ENCODE measurements at places on chromosomes 12 and 14.

DNA sequence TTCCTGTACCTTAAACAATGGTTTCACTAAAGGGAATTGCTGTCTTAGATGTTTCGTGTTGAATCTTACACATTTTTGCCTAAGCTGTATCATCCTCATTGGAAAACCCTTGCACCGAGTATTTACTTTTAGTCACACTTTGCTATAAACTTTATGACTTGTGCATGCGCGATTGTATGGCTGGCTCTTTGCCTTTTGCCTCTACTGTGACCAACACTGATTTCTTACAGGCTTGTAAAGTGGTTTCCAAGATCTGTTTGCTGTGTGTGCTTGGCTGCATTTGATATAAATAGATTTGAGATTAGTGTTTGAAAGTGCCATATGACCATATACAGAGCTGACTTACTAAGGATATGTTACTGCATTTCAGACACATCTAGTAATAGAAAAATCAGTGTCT lies 40.5 kb downstream of the RASSF3 start:
- no peak for DNase-seq

GRCh38 chr14:88937706-88938105 lies 113.3 kb downstream of the TTC8 start:
- DNase-seq = no peak

- no peak for DNase-seq
These were observed 32.2 kb upstream of the NOS1 start for GRCh38 chr12:117393656-117394055.

GRCh38 chr12:24754690-24755638 lies 193.9 kb downstream of the BCAT1 start:
- DNase-seq = no peak

DNA sequence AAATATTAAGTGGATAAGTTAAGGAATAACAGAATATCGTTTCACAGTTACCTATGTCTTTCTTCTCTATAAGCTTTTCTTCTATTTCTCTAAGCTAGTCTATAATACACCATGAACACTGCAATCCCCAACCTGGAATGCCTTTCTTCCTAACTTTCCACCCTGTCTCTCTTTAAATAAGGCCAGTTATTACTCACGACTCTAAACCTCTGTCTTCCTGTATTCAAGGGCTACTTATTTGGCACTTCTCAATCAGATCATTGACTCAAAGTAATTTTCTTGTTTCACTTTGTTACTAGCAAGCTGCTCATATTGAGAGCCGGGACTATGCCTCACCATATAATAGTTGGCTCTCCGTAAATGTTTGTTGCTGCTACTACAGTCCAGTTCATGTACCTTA lies 13.5 kb downstream of the FERMT2 start:
- DNase-seq = no peak

DNA sequence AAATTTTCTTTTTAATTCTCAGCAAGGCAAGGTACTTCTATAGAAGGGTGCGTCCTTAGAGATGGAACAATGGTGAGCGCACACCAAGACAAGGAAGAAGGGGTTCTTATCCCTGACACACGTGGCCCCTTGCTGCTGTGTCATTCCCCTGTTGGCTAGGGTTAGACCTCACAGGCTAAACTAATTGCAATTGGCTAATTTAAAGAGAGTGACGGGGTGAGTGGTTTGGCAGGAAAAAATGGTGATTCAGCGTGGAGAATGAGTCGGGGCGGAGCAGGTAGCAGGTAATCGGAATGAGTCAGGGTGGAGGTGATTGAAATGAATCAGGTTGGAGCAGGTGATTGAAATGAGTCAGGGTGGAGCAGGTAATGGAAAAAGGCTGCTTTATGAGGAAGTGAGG lies 36.3 kb upstream of the HECTD1 start:
- DNase-seq = no peak
